Activated CD8-positive, alpha-beta T cell treated with anti-CD3 and anti-CD28 coated beads, Interleukin-2, amount 10 ng/mL, durations not matched to agents 7 days and 5 days (primary cell): ENCODE measurements at places on chromosomes 1 and 21.
A peak's percentile ranks its signal among the peaks of the same experiment; 100 is the strongest.

GRCh38 chr21:22758478-22758877 is 1760.3 kb downstream of the NCAM2 start:
- no peak overlapping the region for H3K27ac ChIP-seq
- H3K4me1 ChIP-seq, result no peaks in the 10 kb centered on the region
- H3K4me3 ChIP-seq, result no peak overlapping the region
- H3K27me3 ChIP-seq, result no peaks in the 10 kb centered on the region

GRCh38 chr1:181190364-181191035 is 102.0 kb downstream of the IER5 start:
- no peaks in the 10 kb centered on the region for H3K36me3 ChIP-seq
- peaks cover 2% of the 10 kb centered on the region for H3K4me1 ChIP-seq
- peaks cover 5% of the 10 kb centered on the region for H3K27me3 ChIP-seq
- no peak for DNase-seq
- no peak overlapping the region for H3K4me3 ChIP-seq
- no peak overlapping the region for H3K27ac ChIP-seq

DNA sequence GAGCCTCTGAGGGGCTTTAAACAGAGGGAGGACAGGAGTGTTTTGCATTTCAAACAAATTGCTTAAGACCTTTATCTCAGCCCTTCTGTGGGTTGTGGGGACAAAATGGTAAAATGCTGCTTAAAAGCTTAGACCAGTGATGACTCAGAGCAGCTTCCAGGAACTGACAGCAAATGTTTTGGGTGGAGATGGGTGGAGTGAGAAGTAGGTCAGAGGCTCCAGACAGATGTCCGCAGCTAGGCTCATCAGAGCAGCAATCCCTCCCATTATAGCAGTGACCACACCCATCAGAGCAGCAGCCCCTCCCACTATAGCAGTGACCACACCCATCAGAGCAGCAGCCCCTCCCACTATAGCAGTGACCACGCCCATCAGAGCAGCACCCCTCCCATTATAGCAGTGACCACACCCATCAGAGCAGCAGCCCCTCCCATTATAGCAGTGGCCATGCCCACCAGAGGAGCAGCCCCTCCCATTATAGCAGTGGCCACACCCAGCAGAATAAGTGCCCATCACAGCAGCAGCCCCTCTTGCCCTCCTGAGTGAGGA is 532.2 kb downstream of the MATN1 start:
- no peak overlapping the region for H3K27ac ChIP-seq
- peaks cover 4% of the 10 kb centered on the region for H3K27me3 ChIP-seq
- peaks cover 18% of the 10 kb centered on the region for H3K4me1 ChIP-seq
- DNase-seq, result peak; percentile 48
- H3K4me3 ChIP-seq, result no peak overlapping the region

- H3K27ac ChIP-seq, result no peak overlapping the region
- DNase-seq, result no peak
- H3K4me3 ChIP-seq, result no peak overlapping the region
- no peaks in the 10 kb centered on the region for H3K27me3 ChIP-seq
These were observed 23.8 kb downstream of the PTTG1IP start for GRCh38 chr21:44849616-44850130.

DNA sequence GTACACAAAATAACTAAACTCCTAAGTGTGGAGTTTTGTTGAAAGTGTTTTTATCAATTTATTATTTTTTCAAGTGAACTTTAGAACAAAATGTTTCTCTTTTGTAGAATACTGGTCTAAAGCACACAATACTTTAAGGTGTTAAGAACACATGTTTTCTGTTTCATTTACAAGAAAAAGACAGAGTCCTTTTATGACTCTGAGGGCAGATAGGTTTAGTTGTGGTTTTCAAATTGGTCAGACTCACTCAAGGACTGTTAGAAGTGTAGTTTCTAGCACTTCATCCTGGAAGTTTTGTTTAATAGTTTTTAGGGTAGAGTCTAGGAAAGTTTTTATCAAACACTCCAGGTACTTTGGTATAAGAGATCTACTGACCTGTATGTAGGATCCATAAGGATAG is 376.5 kb downstream of the LRRIQ3 start:
- H3K27ac ChIP-seq, result no peak overlapping the region
- DNase-seq, result no peak
- no peaks in the 10 kb centered on the region for H3K4me1 ChIP-seq
- H3K4me3 ChIP-seq, result no peak overlapping the region
- H3K36me3 ChIP-seq, result no peaks in the 10 kb centered on the region

DNA sequence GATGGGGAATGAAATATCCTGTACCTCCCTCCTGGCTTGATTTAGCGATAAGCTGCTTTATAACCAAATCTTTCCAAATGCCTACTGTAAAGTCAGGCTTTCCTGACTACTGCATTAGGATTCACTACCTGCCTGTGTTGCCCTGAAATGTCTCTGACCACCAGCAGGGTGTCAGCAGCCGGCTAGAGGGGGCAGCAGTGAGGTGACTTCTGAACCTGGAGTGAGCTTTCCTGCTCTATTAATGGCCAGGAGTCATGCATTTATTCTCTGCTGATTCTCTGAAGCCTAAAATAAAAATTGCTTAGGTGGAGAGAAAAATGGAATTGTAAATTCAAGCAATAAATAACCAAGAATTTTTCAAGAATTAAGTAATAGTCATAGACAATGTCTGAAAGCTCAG is 2.5 kb downstream of the BACE2 start:
- H3K4me3 ChIP-seq, result no peak overlapping the region
- H3K36me3 ChIP-seq, result no peaks in the 10 kb centered on the region
- no peak overlapping the region for H3K27ac ChIP-seq
- peaks cover 12% of the 10 kb centered on the region for H3K4me1 ChIP-seq
- peak; percentile 53 for DNase-seq
